ENCODE measurements at places on chromosomes 1 and 21.

- no peak for DNase-seq
Observed at GRCh38 chr1:71210718-71211117, 129.9 kb upstream of the ZRANB2 start.

- no peak for DNase-seq
Observed at GRCh38 chr1:7224644-7225043, 439.4 kb downstream of the CAMTA1 start.

DNA sequence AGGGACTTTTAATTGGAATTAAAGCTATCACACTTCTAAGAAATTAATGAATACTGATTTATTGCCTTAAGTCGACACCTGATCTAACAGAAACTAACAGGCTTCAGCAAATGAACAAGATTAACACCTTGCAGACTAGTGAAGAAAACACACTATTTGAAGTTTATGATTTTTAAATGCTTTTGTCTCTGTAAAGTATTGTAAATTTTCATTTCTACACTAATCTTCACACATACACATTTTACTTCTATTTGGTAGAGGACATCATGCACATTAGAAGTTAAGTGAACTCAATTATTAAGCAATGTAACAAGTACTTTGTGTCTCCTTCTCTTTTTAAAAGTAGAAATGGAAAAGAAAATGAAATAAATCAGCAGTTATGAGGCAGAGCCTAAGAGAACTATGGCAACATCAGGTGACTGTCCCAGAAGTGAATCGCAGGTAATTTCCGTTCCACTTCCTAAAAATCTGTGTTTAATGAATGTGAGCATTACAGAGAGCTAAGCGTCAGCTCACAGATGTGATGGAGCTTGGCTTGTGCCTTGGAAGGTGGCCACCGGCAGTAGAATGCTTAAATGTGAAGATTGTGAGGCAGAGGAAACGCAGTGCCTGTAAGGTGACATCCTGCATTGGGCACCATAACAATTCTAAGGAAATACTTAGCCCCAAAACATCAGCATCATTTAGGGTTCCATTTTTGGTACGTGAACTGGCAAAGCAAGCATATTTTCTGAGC lies 1.2 kb downstream of the PRMT2 start:
- no peak for DNase-seq

DNA sequence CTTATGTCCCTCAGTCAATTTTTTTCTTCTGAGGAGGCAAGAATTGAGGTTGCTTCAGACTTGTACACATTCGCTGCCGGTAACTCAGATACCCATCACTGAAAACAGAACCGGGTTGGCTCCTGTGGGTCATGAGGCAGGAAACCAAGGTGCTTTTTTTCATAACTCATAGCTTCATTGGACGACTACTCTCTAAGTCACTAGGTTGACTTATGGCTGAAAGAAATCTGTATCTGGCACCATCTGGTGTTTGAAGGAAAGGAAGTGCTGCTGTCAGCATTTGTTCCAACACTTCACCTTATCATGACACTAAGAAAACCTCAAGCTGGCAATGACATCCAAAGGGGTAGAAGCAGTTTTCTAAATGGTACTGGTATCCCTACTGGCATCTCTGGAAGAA lies 82.3 kb downstream of the TBX19 start:
- DNase-seq: no peak

DNA sequence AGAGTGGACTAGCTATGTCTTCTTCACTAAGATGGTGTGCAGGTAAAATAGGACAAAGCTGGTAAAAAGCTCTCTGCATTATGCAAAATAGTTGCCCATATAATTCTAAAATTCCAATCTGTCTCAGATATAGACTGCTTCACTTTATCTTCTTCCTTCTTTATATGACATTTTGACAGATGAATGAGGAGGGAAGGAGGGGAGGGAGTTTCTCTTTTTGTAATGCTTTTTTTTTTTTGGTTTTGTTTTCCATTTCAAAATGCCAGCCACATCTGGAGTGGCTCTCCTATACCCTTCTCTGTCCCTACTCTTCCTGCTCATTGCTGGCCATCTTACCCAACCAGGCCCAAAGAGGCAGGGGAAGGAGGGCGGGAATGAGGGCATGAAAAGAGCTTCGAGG lies 24.2 kb upstream of the JUN start:
- no peak for DNase-seq

DNA sequence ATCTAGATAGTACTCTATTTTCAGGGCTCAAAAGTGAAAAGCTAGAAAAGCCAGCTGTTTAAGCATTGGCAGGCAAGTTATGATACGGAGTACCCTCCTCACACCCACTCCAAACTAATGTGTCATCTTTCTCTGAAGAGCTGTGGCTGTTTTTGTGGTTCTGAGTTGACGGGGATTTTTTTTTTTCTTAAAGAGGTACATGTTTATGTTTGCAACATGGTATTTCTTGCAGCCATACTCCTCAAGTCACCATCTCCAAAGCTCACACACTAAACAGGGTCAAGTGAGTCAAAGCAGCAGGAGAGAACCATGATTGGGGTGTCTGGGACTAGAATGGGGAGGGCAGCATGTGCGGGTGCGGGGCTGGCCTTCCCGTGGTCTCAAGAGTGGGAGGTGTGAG lies 347.2 kb downstream of the DISC1 start:
- no peak for DNase-seq

DNA sequence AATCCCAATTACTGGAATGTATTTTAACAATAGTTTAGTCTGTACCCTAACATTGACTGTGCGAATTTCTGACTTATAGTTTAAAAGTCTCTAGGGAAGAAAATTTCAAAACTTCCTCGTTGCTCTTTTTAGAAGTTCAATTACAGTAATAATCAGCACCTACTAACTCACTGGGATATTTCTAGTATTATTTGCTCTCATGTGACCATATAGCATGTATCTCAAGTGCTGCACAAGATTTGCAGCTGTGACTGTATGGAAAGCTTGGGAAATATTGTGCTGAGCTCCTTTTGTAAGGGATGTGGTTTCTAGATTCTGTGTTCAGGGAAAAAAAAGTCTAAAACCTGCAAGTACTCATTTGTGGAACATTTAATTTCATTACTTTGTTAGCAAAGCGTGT lies 153.1 kb downstream of the ST6GALNAC3 start:
- no peak for DNase-seq

GRCh38 chr1:209208648-209209047 lies 374.9 kb upstream of the CAMK1G start:
- no peak for DNase-seq

- DNase-seq: no peak
Observed at GRCh38 chr1:112520166-112520565, 11.4 kb downstream of the WNT2B start.

DNA sequence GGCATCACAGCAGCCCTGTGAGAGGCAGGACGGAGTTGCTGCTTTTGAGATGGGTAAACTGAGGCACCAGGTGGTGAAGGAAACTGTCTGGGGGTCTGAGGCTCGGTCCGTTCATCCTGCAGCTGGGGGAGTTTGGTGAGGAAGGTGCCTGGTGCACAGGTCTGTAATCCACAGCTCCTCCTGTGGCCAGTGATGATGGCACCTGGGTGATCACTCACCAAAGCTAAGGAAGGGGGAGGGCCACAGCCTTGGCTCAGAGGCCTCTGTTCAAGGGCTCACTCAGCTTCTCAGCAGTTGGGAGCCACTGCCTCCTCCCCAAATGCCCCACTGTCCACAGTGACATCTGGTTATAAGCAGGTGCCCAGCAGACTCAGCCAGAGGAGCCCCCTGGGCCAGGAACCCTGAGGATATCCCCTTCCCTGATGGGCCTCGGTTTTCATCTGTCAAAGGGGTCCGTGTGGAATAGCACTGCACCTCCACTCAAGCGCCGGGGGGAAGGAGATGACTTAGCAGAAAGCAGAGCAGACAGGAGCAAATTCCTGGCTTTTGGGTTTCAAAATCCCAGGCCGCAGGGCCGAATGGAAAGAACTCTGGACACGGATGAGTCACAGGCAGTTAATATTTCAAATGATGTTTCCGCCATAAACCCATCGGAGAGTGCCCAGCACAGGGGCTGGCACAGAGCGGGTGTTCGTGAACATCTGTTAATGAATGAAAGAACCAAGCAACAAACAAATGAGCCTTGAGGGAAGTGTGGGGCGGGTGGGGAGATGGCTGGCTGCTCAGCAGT lies 82.8 kb downstream of the DMRTB1 start:
- no peak for DNase-seq

DNA sequence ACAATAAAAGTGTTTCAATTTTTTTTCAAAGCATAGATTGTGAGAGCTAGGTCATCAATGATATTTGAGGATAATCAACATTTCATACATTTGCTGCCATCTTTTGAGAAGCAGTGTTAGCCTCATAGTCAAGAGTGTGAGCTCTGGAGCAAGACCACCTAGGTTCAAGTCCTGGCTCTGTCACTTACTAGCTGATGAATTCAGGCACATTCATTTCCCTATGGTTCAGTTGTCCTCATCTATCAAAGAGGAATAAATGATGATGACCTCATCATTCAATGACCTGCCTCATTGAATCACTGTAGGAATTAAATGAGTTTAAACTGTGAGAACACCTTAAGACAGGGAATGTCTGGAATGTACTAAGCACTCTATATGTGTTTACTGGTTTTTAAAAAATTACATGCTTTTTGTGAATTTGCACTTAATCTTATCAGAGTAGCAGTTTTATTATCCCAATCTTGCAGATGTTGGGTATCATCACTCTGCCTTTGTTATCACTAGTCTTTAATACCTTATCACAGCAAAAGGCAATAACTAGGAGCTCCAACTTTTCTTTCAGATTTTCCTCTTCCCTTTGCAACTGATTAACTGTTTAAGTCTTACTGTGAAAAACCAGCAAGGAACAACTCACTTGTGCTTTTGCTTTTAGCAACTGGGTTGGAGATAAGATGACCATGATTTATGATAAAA lies 47.4 kb downstream of the SLC30A10 start:
- DNase-seq: no peak

DNA sequence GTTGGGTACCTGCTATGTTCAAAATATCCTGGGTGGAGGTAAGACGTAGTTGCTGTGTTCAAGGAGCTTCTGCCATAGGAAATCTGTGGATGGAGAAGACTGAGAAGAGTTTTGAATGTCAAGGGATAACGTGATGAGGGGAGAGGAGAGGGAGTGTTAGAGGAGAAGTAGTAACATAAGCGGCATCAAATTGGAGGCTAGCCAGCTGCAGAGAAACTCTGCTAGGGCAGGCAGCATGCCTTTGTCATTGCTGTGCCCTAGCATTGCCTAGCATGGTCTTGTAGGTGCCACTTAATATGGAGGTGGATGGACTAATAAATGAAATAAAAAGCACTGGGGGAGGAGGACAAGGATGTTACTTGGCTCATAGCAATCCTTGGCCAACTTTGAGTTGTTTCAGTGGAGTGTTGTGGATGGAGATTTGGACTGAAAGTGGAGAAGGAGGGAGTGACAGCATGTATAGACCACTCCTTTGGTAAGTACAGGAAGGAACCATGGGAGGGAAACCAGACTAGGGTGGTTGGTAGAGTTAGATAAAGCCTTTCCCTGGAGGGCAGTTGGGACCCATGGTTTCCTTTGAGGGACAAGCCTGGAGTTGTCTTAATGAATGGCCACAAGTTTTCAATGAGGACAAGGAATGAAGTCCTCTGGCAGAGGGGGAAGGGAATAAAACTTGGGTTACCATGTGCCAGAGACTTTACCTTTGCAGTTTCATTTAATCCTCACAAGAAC lies 6.3 kb downstream of the VANGL1 start:
- DNase-seq: no peak

GRCh38 chr1:29786791-29787732 lies 550.7 kb downstream of the PTPRU start:
- DNase-seq: no peak

- no peak for DNase-seq
Observed at GRCh38 chr1:100734676-100735075, 15.1 kb downstream of the VCAM1 start.

DNA sequence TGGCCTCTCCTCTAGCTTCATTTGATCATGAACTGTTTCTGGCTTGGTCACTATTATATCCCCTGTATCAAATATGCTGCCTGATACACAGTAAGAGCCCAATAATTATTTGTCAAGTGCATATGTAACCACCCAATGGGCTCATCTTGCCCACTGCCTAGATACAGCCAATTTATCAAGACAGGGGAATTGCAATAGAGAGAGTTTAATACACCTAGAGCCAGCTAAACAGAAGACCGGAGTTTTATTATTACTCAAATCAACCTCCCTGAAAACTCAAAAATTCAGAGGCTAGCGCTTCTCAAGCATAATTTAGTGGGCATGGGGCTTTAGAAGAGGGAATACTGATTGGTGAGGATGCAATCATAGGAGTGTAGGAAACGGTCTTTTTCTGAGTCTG lies 18.3 kb upstream of the UAP1 start:
- no peak for DNase-seq

- DNase-seq: no peak
Observed at GRCh38 chr1:183097438-183098051, 74.3 kb downstream of the LAMC1 start.

GRCh38 chr1:118366286-118366685 lies 181.3 kb upstream of the SPAG17 start:
- DNase-seq: no peak

DNA sequence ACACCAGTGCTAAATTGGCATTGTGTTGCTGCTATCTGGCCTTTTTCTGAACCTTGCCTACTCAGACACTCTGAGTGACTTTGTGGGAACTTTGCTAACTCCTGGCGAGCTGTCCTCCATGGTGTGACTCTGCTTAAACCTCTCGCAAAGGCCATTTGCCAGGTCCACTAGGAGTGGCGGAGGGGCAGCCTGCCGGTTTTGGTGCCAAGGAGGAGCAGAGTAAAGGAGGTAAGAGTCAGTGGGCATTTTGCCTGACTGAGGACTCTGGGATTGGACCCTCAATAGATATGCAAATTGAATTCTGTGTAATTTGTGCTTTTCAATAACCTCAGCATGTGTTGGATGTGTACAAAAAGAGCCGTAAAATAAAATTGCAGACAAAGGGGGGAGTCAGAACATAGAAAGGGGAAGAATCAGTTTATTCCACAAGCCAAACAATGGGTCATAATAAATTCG lies 386.6 kb upstream of the NFIA start:
- DNase-seq: no peak

- DNase-seq: no peak
Observed at GRCh38 chr1:2941907-2942306, 79.4 kb upstream of the ACTRT2 start.

GRCh38 chr1:235898126-235898525 lies 31.4 kb upstream of the LYST start:
- DNase-seq: no peak

DNA sequence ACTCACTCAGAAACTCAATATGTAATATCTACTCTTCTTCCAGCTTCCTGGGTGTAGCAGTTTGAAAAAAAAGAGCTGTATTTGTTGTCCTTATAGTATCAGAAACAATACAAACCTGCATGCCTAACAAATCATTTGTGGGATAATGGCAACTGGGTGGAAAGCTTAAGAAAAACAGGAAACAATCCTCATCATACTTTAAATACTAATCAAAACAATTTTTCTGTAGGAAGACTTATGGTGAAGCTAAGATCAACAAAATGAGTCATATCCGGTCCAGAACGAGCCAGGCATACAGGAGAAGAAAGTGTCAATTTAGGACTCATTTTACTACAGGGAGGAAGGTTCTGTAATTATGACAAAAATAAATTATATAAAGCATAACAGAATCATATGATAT lies 181.8 kb upstream of the ADGRL4 start:
- DNase-seq: no peak
